8988T (cell line): ENCODE measurements at places on chromosomes 1 and 21.

GRCh38 chr1:216306830-216307229 is 116.4 kb downstream of the USH2A start:
- DNase-seq, result no peak

DNA sequence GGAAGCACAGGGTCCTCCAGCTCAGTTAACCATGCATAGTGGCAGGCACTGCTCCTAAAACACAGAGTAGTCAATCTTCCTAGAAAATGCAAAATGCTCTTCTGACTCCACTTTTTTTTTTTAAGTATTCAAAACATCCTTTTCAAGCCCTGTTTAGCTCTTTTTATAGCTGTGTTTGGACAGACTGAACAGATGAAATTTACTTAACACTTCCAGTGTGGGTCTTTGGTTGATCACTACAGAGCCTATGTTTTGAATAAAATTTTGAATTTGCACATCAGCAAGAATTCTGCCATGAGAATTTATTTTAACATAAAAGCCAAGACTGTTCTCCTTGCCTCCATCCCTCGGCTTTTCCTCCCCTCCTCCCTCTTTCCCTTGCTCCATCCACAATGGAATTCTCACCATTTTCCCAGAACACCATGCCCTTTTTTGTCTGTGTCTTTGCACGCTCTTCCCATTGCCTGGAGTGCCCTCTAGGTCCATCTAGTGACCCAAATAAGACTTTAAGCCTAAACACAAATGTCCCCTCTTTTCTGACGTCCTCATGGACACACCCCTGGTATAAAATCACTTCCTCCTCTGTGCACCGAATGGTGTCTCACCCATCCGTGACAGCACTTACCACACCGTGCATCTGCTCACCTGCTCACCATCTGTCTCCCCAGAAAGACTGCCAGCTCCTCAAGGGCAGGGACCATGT is 24.0 kb upstream of the CPT2 start:
- peak; percentile 38 for DNase-seq

DNA sequence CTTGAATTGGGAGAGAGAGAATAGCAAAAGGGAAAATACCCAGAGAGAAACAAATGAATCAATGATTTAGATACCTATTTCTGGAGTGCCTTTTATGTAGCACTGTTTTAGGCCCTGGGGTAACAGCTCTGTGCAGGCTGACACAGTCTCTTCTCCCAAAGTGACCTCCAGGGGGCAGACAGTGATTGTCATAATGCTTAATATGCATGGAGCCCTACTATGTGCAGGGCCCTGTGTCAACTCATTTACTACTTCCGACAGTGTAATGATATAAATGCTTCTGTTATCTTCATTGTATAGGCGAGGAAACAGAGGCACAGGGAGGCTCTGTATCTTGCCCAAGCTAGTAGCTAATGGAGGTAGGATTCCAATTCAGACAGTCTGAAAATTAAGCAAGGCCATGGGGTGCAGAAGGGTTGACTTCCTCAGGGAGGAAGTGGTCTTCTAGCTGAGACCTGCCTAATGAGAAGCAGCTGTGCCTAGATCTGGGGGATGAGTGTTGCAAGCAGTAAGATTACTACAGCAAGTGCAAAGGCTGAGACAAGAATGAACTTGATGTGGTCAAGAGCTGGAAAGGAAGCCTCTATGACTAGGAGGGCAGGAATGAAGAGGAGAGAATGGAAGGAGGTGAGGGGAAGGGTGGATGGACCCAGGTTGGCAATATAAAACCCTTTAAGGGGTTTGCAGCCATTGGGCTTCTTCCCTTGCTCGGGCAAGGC is 16.2 kb upstream of the SERINC2 start:
- DNase-seq, result no peak

DNA sequence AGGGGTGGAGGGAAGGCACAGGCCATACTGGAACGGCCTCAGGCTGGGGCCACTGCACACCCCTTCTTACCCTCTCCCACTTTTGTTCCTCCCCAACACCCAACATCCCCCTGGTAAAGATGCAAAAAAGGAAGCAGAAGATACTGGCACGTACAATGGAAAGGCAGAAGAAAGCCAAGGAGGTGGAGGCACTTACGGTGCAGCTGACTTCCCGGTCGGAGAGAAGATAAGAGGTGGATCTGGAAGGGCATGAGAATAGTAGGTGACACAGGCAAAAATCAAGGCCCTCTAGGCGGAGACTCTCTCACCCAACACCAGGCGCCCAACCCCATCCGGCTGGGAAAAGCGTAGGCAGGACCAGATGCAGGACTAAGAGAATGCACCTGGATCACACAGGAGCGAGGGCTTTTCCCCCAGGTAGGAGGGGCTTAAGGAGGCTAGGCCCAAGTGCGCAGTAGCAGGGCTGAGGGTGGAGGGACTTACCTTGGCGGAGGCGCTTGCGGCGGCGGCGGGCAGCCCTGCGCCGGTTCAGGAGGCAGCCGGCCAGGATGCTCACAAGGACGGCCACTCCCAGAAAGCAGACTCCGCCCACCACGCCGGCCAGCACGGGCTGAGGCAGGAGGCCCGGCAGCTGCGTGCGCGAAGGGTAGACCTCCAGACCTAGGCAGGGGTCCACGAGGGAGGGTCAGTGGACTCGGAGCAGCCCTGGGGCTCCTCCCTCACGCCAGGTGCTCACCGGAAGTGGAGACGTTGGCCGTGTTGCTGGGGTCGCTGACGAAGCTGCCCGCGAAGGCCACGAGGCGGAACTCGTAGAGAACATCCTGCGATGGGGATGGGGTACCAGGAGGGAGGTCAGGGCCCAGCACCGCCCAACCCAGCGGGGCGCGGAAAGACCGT is 4.1 kb upstream of the TAGLN2 start:
- no peak for DNase-seq

DNA sequence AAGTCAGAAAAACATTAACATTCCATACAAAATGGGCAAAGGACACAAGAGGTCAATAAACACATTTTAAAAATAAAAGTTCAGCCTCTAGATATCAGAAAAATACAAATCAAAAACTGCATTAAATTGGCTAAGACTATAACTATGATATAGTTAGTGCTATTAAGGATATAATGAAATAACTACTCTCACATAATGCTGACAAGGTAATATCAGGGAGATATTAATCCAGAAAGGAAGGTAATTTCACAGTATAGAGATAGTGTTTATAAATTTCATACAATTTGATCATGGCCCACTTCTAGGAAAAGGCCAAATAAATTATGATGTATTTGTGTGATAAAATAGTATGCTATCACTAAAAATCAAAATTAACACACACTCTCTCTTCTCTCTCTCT is 61.8 kb downstream of the LBR start:
- no peak for DNase-seq

GRCh38 chr1:67898033-67898726 is 64.9 kb upstream of the GNG12 start:
- DNase-seq, result no peak

DNA sequence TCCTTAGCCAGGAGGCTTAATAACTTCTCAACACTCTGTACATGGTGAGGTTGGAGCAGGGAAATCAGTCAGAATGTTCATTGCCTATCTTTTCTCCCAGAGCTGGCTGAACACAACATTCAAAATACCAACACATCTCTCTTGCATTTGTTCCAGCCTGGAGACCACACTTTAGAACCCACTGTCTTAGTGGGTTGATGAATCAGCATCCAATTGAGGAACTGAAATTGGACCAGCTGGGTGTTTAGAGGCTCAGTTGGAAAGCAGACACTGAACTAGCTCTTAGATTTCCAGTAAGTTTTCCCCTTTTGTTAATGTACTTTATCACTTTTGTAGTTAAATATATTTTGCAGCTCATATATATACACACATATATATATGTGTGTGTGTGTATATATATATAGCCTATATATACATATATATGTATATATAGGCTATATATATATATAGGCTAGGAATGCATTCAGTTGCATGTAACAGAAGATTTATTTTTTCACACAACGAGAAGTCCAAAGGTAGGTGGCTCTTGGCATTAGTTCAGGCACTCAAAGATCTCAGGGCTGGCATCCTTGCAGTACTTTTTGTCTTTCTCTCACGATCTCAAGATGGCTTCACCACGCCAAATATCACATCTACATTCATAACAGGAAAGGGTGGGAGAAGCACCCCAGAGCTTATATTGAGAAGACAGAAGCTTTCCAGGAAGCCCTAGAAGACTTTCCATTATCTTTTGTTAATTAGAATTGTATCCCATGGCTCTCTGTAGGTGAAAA is 35.0 kb upstream of the HUNK start:
- DNase-seq, result no peak

DNA sequence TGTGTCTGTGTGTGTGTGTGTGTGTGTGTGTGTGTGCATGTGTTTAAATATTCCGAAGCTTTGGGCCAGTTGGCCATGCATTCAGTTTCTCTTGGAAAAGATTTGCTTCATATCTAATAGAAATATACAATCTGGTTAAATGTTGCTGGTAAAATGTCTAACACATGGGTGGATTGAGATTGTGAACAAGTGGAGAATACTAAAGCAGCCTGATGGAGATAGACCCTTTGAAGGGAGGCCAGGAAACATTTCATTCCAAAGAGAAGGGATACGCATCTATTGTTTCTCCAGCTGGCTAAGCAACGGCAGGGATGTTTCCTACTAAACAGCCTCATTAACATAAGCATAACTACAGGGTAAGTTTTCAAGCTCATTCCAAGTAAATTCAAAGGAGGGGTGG is 257.5 kb upstream of the PTBP2 start:
- DNase-seq, result no peak

GRCh38 chr1:56780128-56780750 is 39.0 kb downstream of the FYB2 start:
- no peak for DNase-seq

DNA sequence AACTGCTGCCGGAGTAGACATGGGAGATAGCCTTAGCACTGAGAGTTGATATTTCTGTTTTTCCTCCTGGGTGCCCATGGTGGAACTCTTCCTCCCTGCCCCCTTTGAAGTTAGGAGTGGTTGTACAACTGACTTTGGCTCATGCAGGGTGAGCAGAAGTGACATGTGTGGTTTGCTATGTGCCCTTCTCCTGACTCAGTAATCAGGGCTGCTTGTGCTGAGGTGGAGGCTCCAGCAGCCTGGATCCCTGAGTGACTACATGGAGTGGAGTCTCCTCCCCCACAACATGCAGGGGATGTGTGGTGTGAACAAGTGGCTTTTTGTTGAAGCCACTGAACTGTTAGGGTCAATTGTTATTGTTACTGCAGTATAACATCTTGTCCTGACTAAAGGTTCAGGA is 261.6 kb downstream of the CAMTA1 start:
- DNase-seq, result no peak

GRCh38 chr1:21156019-21156418 is 20.7 kb downstream of the EIF4G3 start:
- no peak for DNase-seq

- DNase-seq, result no peak
Measured at GRCh38 chr1:65476327-65476726, 55.9 kb downstream of the LEPR start.

GRCh38 chr1:42170779-42171621 is 6.5 kb upstream of the GUCA2A start:
- DNase-seq, result no peak

DNA sequence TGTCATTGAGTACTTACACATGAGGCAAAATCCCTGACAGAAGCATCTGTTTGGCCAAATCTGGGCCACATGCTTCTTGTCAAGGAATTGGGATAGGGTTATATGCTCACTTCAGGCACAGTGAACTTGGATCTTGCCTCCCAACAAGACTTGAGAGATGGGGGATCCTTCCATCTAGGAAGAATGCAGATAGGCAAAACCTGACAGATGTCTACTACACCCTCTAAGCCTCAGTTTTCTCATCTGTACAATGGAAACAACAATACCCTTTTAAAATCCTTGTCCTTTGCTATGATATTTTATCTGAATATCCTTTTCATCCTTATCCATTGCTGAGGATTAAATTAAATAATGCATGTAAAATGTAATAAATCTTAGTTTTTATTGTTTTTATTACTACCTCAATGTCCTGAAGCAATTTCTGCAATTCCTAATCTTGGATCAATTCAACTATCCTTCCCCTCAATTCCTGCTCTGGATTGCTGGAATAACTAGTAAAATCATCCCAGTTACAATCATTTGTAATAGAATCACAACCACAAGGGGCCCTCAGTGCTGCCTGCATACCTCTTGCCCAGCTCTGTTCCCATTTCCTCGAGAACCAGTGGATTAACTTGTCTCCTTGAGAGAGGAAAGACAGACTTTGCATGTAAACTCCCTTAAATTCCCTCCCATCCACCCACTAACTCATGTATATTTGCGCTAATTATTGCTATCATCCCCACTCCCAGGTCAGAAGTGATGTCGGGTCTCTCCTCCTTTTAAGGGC is 8.1 kb upstream of the XPR1 start:
- peak; percentile 21 for DNase-seq

DNA sequence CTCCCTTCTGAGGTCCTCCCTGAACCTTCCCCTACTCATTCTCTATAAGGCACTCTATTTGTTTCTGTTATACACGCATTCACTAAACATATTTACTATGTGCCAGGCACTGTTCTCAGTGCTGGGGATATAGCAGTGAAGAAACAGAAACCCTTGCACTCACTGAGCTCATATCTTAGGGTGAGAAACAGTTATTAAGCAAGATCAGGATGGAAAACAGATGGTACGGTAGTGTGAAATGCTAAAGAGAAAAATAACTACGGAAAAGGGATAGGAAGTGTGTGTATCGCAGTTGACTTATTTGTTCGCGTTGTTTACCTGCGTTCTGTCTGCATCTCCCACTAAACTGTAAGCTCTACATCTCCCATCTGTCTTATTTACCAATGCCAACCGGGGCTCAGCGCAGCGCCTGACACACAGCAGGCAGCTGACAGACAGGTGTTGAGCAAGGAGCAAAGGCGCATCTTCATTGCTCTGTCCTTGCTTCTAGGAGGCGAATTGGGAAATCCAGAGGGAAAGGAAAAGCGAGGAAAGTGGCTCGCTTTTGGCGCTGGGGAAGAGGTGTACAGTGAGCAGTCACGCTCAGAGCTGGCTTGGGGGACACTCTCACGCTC is 572 bp downstream of the CYB5RL start:
- DNase-seq, result no peak

GRCh38 chr1:45215485-45216199 is 9.2 kb upstream of the ZSWIM5 start:
- no peak for DNase-seq

DNA sequence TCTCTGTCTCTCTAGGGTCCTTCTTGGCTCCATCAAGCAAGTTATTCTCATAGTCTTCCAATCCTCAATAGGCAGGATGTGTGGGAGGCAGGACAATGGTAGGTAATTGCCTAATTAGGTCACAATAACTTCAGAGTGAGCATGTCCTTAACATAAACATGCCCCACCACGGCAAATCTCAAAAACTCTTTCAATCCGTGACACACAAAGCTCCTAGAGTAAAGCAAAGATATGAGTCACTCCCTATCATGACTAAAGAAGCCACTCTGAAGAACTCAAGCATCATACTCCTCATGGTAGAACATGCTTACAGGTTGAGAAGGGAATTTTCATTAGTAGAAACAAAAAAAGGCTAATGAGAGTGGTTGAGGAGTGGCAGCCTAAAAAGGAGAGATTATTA is 4.9 kb downstream of the HAO2 start:
- no peak for DNase-seq

DNA sequence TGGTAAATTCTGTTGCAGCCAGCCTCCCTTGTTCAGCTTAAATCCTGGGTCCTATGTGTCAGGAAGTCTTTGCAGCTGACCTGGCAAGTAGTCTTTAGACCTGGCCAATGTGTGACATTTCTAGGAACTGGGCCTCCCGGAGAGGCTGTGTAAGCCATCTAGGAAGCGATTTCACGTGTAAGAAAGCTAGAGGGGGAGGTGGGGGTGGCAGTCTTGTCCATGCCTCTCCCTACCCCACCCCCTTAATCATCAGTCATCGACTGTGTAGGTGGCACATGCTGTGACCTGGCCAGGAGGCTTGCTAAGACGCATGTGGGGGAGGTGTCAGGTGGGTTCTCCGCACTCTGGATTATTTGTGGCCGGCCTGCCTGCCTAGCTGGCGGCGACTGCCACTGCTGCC is 8.4 kb downstream of the C1orf226 start:
- DNase-seq, result no peak
